Heart left ventricle (tissue), 16 donors: ENCODE measurements at places on chromosomes 12 and 14. TPM values are rescaled to one million over a fixed set of nuclear protein-coding genes. Genes with fewer than 3 reads are reported as not detected.
A peak's percentile ranks its signal among the peaks of the same experiment; 100 is the strongest.

- no peaks in the 10 kb centered on the region for H3K4me1 ChIP-seq
- no peak overlapping the region for H3K4me3 ChIP-seq
- no peak overlapping the region for H3K27ac ChIP-seq
- no peaks in the 10 kb centered on the region for H3K36me3 ChIP-seq
These were observed 49.9 kb downstream of the FOXA1 start for GRCh38 chr14:37545174-37545573.

DNA sequence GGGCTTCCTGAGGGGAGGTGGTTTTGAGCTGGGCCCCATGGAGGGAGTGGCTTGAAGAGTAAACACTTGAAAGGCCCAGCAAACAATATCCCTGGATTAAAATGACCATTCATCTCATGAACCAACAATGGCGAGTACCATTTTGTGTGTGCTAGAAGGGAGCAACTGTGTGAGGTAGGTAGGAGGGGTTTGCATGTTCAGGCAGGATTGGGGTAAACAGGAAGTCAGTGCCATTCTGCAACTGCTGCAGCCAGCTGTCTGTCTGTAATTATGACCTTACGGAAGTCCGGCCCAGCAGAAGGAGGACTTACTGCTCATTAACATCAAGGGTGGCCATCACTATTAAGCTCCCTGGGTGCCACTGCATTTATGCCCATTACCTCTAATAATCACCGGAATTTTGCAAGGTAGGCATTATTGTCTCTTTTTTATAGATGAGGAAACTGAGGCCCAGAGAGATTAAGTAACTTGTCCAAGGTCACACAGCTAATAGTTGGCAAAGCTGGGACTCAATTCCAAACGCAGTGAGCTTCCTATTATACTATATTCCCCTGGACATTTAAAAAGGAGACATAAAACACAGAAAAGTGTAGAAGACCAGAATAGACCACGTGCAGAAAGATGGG, 16.6 kb upstream of the IFI27L2 start:
- no peak for DNase-seq
- no peaks in the 10 kb centered on the region for H3K36me3 ChIP-seq
- H3K4me1 ChIP-seq = no peaks in the 10 kb centered on the region
- H3K27ac ChIP-seq = no peak overlapping the region
- H3K27me3 ChIP-seq = no peaks in the 10 kb centered on the region

GRCh38 chr14:68939181-68939892, 39.8 kb downstream of the ACTN1 start:
- H3K36me3 ChIP-seq = no peaks in the 10 kb centered on the region
- H3K27me3 ChIP-seq = no peaks in the 10 kb centered on the region
- no peak for DNase-seq
- H3K4me1 ChIP-seq = peaks cover 76% of the 10 kb centered on the region
- peak overlapping the region; percentile 86 for H3K27ac ChIP-seq

GRCh38 chr12:28966046-28966780, 182.9 kb upstream of the FAR2 start:
- peak overlapping the region; percentile 73 for H3K27ac ChIP-seq
- peak; percentile 34 for DNase-seq
- peaks cover 47% of the 10 kb centered on the region for H3K4me1 ChIP-seq
- H3K4me3 ChIP-seq = no peak overlapping the region
- no peaks in the 10 kb centered on the region for H3K36me3 ChIP-seq

GRCh38 chr14:51552768-51553404, 98.8 kb upstream of the FRMD6 start:
- H3K27me3 ChIP-seq = no peaks in the 10 kb centered on the region
- H3K36me3 ChIP-seq = no peaks in the 10 kb centered on the region
- no peak overlapping the region for H3K27ac ChIP-seq
- no peak for DNase-seq
- no peaks in the 10 kb centered on the region for H3K4me1 ChIP-seq
- H3K4me3 ChIP-seq = no peak overlapping the region

DNA sequence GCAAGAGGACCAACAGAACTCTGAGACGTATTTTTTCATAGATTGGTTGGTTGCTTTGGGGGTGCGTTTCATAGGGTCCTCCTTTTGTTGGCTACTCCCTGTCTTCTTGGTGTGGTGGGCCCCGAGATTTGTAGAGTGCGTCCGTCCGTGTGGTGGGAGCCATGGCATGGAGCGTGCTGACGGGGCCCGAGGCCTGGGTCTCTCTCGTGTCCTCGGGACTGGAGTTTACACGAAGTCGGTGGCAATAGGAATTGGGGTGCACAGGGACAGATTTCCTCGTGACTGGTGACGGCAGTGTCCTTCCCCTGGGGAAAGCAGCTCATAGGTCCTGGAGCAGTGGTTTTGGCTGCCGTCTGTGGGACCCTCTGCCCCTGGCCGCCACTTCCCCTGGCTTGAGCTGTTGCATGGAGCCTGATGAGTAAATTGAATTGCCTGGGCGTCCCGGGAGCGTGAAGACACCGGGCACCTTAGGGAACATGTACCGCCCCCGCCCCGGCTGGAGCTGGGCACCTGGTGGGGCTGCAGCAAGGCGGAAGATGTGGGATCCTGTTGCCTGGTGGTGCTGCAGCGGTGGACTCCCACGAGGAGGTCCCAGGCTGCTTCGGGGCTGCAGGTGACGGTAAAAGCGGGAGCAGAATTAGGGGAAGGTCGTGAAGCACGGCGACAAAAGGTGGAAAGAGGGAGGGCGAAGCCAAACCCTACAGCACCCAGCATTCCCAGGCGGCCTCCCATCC, 153.7 kb upstream of the ALG10B start:
- H3K4me3 ChIP-seq = no peak overlapping the region
- DNase-seq = no peak
- H3K4me1 ChIP-seq = no peaks in the 10 kb centered on the region
- H3K27ac ChIP-seq = no peak overlapping the region
- H3K36me3 ChIP-seq = no peaks in the 10 kb centered on the region
- H3K27me3 ChIP-seq = no peaks in the 10 kb centered on the region

The YAF2 gene
- 48.3 TPM for total RNA-seq

The SLCO1B1 gene
- total RNA-seq = not detected
